NCI-H1105 (cell line): ENCODE measurements at places on chromosomes 1 and 21.

DNA sequence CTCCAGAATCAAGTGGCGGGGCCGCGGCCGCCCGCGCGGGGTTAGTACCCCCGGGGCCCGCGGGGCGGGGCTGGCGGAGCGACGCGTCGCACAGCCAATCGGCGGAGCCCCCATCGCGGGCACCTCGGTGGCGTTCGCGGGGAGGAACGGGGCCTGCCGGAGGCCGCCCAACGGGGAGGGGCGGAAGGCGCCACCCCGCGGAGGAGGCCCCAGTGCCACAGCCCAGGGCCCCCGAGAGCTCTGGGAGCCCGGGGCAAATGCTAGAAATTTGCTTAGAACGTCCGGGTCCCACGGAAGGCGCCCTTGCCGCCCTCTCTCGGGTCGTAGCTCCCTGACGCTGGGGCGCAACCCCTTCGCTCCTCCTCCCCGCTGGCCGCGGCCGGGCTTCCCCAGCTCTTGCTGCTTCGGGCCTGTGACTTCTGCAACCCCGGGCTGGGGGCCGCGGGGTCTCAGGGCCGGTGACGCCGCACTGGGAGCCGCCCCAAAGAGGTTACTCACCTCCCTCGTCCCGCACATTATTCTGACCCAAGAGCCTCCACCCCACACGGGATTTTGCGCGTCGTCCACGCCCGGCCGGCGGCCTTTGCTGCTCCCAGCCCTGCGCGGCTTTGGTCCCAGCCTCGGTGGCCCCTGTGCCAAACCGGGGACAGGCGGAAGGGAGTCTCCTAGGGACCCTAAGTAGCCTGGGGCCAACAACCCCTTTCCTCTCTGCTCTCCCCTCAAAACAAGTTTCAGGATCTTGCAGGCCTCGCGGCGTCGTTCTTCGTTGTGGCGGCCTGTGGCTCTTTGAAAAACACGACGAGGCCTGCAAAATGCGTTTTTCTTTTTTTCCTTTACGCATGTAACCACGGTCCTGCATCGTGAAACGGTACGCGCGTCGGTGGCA, at the start of gene RUNX3:
RUNX3 (minus strand) TSS at position 17 of the 886 bp plus-strand sequence. CDS start 408 bp downstream, outside the sequence.
- peak; percentile 68 for DNase-seq

DNA sequence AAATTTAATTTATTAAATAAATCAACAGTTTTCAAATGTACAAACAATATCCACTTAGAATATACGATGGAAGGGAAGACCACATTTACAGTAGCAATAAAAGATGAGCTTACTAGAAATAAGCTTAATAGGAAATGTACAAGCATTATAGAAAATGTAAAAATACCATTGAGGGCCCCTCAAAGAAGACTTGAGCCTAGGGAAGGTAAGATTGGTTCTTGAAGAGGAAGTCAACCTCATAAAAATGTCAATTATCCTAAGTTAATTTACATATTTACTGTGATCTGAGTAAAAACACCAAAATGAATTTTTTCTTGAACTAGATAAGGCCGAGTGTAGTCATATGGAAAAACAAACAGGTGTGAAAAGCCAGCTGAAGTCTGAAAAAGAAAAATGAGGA, 39.7 kb upstream of the TRIM67 start:
- DNase-seq: no peak

DNA sequence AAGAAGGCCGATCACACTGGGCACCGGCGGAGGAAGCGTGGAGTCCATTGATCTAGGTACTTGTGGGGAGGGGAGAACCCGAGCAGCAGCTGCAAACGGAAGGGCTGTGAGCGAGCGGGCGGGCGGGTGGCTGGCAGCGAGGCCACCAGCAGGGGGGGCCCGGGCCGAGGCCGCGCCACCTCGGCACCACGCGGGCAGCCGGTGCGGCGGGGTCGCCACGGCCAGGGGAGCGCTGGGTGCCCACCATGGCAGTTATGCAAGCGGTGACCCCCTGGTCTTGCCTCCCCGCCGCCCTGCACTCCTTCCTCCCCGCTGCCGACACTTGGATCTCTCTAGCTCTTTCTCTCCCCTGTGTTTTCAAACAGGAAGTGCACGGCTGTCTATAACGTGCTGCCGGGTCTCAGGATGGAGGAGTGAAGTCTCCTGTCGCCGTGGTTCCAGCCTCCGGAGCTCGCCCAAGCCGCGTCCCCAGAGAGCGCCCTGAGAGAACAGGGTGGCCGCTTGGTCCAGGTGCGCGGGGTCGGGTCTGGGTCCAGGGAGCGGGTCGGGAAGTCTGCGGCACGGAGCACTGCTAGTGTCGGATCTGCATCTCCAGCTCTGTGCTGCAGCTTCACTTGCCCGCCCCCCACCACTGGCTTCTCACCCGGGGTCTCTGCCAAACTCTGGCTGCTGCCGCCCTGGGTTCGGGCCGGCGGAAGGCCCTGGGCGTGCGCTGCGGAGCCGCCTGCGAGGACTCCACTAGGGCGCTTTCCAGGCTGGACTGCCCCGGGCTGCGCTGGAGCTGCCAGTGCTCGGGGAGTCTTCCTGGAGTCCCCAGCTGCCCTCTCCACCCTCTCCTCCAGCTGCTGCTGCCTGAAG, 22.7 kb downstream of the LRRC8D start:
- peak; percentile 67 for DNase-seq

DNA sequence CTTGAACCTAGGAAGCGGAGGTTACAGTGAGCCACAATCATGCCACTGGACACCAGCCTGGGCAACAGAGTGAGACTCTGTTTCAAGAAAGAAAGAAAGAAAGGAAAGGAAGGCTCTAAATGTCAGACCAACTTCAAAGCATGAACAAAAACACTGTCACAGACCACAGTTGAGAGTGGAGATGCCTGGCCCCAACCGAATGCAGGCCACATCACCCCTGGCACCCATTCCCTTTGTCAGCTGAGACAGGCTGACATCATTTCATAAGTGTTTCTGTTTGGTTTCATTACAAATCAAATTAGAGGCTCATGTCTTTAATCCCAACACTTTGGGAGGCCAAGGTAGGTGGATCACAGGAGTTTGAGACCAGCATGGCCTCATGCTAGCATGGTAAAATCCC, 28.6 kb upstream of the NADK start:
- no peak for DNase-seq

- no peak for DNase-seq
Observed at GRCh38 chr1:77227381-77227780, 8.2 kb upstream of the PIGK start.
